ENCODE measurements at places on chromosomes 7 and 10.

- DNase-seq: peak; percentile 16
Measured at GRCh38 chr7:149126662-149127266, 640 bp upstream of the ZNF425 start.

DNA sequence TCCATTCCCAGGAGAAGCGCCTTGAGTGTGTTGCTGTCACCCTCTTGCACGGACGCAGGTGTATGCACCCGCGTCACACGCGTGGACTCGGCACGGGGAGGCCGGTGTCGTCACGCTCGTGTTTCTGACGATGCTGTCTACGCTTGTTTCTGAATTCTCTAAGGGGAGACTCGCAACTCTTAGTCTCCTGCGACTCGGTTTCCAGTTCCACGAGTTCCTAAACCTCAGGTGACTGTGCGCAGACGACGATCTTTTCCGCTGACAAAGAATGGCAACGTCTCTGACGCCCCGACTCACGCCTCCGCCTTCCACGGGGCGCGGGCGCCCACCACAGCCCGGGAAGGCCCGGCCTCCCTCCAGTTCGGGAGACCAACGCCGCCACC is 579 bp downstream of the IDI1 start:
- no peak for DNase-seq

DNA sequence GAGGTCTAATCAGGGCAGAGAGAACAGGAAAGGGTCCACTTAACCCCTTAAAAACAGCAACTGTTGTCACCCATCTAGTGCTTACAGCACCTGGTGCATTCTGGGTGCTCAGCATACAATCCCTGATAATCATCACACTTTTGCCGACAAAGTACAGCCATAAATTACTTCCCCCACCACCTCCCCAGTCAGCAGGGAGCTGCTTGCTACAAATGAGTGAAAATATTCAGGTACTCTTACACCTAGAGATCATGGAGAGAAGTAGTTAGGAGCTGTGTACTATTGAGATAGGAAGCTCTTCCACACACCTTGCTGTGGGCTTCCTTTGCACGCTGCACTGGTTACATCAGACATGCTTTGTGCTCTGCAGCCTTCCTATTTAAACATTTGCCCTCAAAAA is 723.5 kb upstream of the GALNT17 start:
- DNase-seq: no peak

DNA sequence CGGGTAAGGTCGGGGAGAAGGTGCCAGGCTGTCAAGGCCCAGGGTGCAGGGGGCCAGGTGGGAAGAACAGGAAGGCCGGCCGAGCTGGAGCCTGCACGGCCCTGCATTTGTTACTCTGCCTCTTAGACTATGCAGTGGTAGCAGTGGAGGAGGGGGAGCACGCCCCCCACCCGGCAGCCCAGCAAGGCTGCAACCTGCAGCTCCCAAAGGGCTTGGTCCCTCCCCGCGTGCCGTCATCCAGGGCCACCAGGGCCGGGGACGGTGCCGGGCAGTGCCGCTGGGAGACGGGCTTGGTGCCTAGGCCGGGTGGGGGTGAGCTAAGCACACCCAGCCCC is 7.0 kb upstream of the GPER1 start:
- no peak for DNase-seq

GRCh38 chr7:34338961-34339526 is 319.0 kb upstream of the NPSR1 start:
- no peak for DNase-seq

- no peak for DNase-seq
Measured at GRCh38 chr7:70402069-70402468, 729.9 kb upstream of the GALNT17 start.

- DNase-seq: no peak
Measured at GRCh38 chr10:5615316-5615715, 51.1 kb downstream of the ASB13 start.

DNA sequence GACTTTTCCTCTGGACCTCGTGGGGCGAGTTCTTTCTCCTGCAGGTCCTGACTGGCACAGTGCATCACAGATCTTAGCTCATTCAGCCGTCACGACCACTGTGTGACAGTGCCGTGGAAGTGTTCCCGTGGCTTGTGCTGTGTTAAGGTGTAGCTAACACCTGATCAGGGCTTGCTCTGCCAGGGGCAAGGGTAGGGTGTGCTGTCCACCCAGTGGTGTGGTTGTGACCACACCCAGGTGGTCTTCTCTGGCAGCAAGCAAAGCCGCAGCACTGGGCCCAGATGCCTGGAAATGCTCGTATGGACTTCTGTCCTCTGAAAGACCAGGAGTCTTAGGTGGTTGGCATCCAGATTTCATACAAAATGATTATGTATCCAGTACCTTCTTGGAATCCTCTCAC is 86.2 kb downstream of the GLRX3 start:
- no peak for DNase-seq

GRCh38 chr7:127770885-127771284 is 118.9 kb downstream of the SND1 start:
- no peak for DNase-seq

GRCh38 chr10:46029461-46030030 is 877 bp downstream of the NCOA4 start:
- no peak for DNase-seq

DNA sequence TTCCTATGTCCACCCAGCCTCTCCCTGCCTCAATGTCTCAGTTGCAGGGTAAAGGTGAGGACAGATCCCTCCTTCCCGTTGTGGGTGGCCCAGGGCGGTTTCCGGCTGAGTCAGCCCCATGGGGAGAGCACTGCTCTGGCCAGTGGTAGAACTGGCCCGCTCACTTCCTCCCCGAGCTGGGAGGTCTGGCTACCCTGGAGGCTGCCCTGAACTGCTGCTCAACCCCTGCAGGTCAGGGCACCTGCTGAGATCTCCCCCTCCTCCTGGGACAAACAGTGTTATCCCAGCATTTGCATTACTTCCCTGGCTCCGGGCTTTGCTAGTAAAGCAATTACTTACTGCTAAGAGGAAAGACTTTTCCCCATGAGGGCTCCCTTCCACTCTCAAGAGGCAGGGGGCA is 21.4 kb upstream of the IMPDH1 start:
- DNase-seq: no peak

GRCh38 chr7:86939197-86939814 is 120.1 kb downstream of the ELAPOR2 start:
- no peak for DNase-seq

- DNase-seq: no peak
Measured at GRCh38 chr7:34835901-34836600, 178.0 kb downstream of the NPSR1 start.

GRCh38 chr10:113301342-113301984 is 251.4 kb upstream of the HABP2 start:
- no peak for DNase-seq

DNA sequence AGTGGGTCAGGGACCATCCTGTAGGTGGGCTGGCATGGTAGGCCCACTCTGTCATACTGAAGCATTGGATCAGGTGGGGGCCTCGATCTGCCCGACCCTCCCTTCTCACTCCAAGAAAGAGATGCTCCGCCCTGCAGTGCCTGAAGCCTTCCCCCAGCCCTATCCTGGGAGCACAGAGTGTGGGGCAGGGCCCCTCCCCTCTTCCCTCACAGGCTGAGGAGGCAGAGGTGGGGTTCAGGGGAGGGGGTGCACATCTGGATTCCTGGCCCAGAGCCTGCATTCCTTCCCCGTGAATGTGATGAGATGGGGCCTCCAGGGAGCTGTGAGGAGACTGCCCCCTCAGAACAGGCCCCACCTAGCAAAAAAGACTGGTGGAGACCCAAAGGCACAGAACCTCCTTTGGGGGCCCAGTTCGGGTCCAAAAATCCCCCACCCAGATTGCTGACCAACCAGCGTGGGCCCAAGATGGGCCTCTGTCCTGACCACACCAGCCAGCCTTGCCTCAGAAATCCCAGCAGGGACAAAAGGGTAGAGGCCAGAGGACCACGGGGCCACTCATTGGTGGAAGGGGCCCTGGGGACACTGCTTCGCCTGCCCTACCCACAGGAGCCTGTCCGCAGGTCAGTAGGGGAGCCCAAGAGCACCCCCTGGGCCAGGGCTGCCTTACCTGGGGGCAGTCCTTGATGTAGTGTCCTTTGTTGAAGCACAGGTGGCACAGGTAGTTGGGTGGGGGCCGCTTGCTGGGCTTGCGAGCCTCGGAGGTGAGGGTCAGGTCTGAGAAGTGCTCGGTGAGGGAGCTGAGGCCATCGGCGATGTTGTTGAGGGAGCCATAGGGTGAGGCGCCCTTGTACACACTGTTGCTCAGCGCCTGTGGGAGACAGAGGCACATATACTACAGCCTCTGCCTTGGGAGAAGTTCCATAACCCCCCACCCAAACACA is 13.3 kb downstream of the ZCCHC24 start:
- DNase-seq: no peak

DNA sequence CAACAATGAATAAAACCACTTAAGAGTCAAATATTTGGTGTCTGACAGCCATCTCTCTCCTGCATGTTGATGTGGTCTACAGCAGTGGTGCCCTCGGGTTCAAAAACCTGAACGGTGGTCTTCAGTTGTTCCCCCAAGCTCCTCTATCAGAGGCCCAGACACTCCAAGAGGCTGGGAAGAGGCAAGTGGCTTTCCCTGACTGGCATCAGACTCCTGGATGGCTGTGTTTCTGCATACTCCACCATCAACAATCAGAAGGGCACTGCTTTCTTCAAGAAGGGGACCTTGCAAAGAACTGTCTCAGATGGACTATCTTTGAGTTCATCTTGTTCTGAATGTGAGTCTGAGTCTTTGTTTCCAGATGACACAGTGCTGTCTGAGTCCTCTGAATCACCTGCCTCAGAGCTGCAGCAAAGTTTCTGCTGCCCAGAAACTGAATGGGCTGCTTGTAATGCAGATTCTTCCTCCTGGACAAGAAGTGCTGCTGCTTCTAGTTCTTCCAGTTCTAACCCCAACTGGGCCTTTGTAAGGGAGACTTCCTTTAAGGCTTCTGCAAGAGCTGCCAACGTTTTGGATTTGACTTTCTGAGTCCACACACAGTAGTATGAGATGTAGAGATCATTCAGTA is 5.9 kb upstream of the SGMS1 start:
- no peak for DNase-seq

DNA sequence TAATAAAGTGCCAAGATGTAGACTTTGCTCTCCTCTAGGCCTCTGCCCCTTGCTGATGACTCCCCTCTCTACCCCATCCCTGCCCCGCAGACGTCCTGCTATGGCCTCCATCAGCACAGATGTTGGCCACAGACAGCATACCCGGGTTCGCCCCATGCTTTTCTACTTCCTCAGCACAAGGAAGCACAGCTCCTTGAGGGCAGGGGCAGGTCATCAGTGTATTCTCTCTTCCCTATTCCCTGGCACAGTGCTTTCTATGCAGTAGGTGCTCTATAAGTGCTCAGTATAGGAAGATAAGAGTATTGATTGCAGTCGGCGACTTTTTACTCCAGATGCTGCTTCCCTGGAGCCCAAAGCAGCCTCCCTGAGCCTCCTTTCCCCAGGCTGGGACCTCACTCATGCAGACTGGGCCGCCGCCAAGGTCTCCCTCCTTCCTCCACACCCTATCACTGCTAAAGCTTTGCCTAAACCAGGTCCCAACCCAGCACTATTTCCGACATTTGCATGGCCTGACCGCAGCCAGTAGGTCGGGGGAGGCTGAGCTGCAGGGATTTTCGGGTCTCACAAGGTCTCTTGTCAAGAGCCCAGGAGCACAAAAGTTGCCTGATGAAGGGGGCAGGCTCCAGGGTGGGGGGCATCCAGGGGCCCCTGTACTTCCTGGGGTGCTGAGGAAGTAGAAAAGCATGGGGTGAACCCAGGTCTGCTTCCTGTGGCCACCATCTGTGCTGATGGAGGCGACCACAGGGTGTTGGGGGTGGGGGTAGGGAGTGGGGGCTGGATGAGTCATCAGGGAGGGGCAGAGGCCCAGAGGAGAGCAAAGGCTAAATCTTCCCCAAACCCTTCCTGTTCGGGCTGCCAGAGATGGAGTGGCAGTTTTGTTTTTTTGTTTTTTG is 8.0 kb downstream of the CALHM3 start:
- peak; percentile 45 for DNase-seq

DNA sequence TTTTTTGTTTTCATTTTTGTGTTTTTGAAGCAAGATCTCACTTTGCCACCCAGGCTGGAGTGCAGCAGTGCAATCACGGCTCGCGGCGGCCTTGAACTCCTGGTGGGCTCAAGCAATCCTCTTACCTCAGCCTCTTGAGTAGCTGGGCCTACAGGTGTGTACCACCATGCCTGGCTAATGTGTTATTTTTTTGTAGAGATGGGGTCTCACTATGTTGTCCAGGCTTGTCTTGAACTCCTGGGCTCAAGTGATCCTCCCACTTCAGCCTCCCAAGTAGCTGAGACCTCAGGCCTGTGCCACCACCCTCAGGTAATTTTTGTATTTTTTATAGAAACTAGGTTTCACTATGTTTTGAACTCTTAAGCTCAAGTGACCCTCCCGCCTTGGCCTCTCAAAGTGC is 14.8 kb downstream of the PRKRIP1 start:
- DNase-seq: no peak

All from stimulated activated CD8-positive, alpha-beta memory T cell treated with anti-CD3 and anti-CD28 coated beads, Interleukin-7, amount 100 ng/mL, for 1 hour (primary cell).